T-helper 17 cell (primary cell): ENCODE measurements at places on chromosomes 4 and X. TPM values are rescaled to one million over a fixed set of nuclear protein-coding genes. Genes with fewer than 3 reads are reported as not detected.

GRCh38 chr4:104915864-104916263 lies 230.8 kb upstream of the TET2 start:
- DNase-seq, result no peak

- no peak for DNase-seq
These were observed 399.3 kb downstream of the GPM6A start for GRCh38 chr4:175412746-175413145.

DNA sequence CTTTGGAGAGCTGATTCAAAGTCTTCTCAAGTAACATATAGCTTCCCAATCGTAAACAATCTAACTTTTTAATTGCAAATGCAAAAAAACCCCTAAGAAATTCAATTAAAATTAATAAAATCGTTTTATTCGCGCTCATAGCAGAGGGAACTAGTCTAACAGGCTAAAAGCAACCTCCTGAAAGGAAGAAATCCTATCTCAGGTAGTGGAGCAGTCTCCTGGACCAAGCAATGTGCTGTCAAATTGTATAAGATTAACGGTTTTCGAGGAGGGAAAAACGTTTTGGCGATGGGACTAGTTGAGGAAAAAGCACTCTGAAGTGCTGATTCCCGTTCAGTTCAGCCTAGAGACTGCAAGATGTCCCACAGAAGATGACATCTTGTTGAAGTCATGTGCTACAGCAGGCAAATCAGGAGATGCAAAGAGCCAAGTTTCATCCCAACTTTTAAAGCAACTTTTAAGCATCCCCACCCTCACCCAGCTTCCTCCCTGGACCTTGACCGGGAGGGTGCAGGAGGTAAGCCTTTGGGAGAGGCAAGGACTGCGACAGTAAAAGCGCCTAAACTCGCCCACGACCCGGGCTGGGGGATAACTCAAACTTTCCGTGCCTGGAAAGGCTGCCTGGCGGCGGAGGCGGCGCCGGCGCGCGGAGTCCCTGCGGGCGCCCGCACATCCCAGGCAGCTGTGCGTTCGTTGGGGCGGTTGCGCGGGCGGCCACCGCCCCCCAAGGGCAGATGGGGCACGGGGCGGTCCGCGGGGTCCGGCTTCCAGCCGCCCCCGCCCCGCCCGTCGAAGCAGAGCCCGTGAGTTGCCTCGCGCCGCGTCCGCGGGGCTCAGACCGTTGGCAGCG lies 784 bp downstream of the MAP7D3 start:
- DNase-seq, result no peak

GRCh38 chr4:18869166-18869565 lies 847.6 kb upstream of the LCORL start:
- no peak for DNase-seq

DNA sequence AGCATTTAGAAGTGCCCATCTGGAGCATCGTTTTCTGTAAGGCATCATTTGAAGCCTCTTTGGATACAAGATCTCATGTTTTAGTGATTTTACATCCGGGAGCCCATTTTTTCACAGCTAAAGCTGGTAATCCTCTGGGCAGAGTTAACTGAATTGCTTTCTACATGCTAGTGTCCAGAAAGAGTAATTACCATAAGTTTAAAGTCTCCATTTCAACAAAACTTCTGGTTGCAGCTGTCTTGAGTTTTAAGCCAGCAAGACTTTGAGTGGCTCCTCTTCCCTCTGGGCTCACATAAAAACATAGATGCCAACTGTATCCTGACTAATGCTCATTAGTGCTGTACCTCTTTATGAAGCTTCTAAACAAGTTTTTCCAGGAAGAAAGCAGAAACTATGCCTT lies 65.4 kb downstream of the GPRIN3 start:
- DNase-seq, result no peak

The METAP1 gene
- 37.2 TPM for total RNA-seq
